Hepatocyte (in vitro differentiated cells): ENCODE measurements at places on chromosomes 6 and 20. TPM values are rescaled to one million over a fixed set of nuclear protein-coding genes. Genes with fewer than 3 reads are reported as not detected.
A peak's percentile ranks its signal among the peaks of the same experiment; 100 is the strongest.

Gene TEAD3
- total RNA-seq: 20.4 and 26.3 TPM in 2 replicates

Gene RNASET2
- total RNA-seq: 118 and 144 TPM in 2 replicates

DNA sequence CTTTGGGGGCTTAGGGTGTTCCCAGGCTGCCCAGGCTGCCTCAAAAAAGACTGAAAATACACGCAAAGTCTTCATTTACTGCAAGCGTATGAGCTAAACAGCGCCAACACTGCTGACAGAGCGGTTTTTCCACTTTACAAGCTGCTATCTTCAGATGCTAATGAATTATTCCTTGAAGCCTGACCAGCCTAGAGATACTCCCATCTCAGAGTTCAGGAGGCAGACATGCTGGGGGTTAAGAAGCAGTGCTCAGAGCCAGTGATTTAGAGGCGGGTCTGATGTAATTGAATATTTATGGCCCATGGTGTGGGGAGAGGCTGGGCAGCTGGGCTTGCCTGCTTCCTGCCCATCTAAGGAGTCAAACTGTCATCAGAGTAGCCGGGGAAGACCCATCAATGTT is 241.4 kb downstream of the SLC24A3 start:
- DNase-seq: peak; percentile 16

GRCh38 chr20:41072915-41073314 is 44.3 kb downstream of the TOP1 start:
- no peak for DNase-seq

Gene SLC26A8
- total RNA-seq: 0.48 TPM in 1 of 2 replicates, not detected in the other

GRCh38 chr6:39642270-39642669 is 82.9 kb downstream of the KIF6 start:
- DNase-seq: no peak

GRCh38 chr6:52588710-52589091 is 11.8 kb upstream of the TRAM2 start:
- DNase-seq: no peak

- DNase-seq: no peak
Observed at GRCh38 chr6:56528412-56528841, 114.3 kb downstream of the DST start.

Gene SLC35D3
- not detected in 2 replicates for total RNA-seq

Gene TGM2
- total RNA-seq: 120 and 133 TPM in 2 replicates

Gene RBL1
- 7.5 and 9.2 TPM in 2 replicates for total RNA-seq
